ENCODE measurements at places on chromosomes 13 and 19. TPM values are rescaled to one million over a fixed set of nuclear protein-coding genes. Genes with fewer than 3 reads are reported as not detected.
A peak's percentile ranks its signal among the peaks of the same experiment; 100 is the strongest.

DNA sequence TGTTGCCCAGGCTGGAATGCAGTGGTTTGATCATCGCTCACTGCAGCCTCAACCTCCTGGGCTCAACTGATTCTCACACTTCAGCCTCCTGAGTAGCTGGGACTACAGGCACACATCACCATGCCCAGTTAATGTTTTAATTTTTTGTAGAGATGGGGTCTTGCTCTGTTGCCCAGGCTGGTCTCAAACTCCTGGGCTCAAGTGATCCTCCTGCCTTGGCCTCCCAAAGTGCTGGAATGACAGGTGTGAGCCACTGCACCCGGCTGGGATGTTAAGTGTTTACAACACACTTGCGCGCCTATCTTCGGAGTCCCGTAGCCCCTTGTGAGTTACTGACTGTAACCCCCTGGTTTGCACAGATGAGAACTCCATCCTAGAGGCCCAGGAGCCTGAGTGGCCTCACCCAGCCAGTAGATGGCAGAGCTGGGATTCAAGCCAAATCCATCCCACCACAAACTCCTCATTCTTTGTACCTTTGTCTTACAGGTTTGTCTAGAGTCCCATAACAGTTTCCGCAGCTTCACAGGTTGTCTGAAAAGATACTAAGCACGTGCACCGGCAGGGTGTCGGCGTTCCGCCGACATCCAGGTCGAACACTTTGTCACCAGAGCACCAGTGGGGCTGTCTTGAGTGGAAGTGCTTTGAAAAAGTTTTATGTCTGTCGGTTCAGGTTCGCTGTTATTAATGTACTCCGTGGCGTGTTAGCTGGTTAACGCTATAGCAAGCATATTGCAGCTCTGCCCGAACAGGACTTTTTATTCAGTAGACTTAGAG, 14.7 kb downstream of the MAG start:
- H3K36me3 ChIP-seq, result no peaks in the 10 kb centered on the region
- no peak for DNase-seq
- no peaks in the 10 kb centered on the region for H3K4me1 ChIP-seq
- no peak overlapping the region for H3K4me3 ChIP-seq
- no peak overlapping the region for H3K27ac ChIP-seq

DNA sequence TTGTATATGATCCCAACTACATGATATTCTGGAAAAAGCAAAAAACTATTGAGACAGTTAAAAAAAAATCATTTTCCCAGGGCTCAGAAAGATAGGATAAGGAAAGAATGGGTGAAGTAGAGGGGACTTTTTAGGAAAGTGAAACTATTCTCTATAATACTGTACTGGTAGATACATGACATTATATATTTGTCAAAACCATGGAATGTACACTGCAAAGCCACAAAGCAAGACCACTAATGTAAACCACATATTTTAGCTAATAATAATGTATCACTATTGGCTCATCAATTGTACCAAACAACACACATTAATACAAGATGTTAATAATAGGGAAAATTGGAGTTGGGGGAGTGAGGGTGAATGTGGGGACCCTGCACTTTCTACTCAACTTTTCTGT, 182.6 kb downstream of the EFNB2 start:
- no peaks in the 10 kb centered on the region for H3K36me3 ChIP-seq
- H3K4me1 ChIP-seq, result no peaks in the 10 kb centered on the region
- DNase-seq, result no peak
- no peak overlapping the region for H3K4me3 ChIP-seq
- H3K27me3 ChIP-seq, result peaks cover 5% of the 10 kb centered on the region

GRCh38 chr19:55178781-55179599, 1.1 kb downstream of the SYT5 start:
- peak overlapping the region; percentile 57 for H3K4me3 ChIP-seq
- peaks cover 28% of the 10 kb centered on the region for H3K4me1 ChIP-seq
- H3K36me3 ChIP-seq, result no peaks in the 10 kb centered on the region
- peak; percentile 97 for DNase-seq
- H3K27ac ChIP-seq, result peak overlapping the region; percentile 62

The PLK5 gene
- not detected for total RNA-seq

GRCh38 chr13:112802802-112803195, 113.0 kb downstream of the ATP11A start:
- H3K27ac ChIP-seq, result no peak overlapping the region
- H3K4me3 ChIP-seq, result no peak overlapping the region
- no peaks in the 10 kb centered on the region for H3K27me3 ChIP-seq
- H3K36me3 ChIP-seq, result no peaks in the 10 kb centered on the region
- H3K4me1 ChIP-seq, result no peaks in the 10 kb centered on the region

DNA sequence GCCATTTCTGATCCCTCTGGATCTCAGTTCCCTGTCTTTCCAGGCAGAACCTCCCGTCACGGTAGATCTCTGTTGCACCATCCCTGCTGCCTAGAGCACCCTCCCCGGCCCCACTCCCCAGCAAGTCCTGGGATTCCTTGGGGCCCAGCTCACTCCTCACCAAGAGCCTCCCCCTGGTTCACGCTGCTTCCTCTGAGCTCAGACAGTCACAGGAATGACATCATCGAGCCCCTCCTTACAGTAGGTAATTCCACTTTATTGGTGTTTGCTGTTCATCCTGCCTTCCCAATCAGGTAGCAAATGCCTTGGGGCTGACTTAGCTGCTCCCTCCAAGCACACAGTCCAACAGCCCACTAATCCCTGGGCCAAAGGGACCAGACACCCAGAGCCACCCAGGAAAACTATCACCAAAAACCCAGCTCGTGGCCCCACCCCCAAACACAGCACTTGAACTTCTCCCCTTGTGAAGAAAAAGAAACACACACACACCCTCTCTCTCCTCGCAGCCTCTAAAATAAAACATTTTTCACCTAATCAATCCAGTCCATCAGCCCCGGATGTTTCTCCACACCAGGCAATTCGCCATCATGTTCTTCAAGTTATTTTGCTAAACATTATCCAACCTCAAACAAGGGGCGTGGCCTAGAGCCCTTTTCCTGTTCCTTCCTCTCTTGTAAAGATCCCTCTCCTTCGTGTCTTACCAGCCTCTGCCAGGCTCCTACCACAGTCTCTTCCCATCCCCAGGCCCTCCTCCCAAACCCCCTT, 2.5 kb downstream of the NAPA start:
- no peaks in the 10 kb centered on the region for H3K36me3 ChIP-seq
- DNase-seq, result no peak
- peaks cover 52% of the 10 kb centered on the region for H3K4me1 ChIP-seq
- H3K27me3 ChIP-seq, result no peaks in the 10 kb centered on the region
- peak overlapping the region; percentile 41 for H3K27ac ChIP-seq

The LIM2 gene
- 0.93 TPM for total RNA-seq

DNA sequence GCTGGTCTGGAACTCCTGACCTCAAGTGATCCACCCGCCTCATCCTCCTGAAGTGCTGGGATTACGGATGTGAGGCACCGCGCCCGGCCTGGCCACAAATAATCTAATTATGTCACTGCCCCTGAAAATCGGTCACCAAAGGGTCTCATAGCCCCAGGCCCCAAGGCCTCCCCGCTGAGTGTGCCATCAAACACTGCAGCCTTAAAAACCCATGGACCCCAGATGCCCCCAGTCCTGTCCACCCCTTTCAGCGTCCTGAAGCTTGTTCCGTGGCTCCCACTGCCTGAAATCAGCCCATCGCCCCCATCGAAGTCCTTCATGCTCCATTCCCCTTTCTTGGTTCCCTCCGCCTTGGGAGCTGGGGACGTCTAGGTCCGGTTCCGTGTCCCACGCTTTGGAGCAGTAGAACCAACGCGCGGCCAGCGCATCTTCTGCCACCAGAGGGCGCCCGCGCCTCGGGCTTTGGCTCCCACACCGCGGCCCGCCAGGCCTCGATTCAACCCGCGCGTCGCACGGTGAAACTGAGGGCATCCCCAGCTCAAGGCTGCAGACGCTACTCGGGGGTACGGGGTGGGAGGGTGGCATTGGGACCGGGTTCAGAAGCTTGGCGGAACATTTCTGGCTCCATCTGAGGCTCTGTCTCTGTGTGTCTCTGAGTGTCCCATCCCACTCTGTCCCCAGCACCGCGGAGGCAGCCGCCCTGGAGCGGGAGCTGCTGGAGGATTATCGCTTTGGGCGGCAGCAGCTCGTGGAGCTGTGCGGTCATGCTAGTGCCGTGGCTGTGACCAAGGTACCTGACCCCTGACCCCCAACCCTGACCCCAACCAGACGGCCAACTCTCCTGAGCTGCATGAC, 3.5 kb downstream of the YJEFN3 start:
- no peak overlapping the region for H3K27ac ChIP-seq
- no peaks in the 10 kb centered on the region for H3K36me3 ChIP-seq
- H3K4me1 ChIP-seq, result peaks cover 9% of the 10 kb centered on the region
- DNase-seq, result peak; percentile 80
- H3K4me3 ChIP-seq, result no peak overlapping the region
- no peaks in the 10 kb centered on the region for H3K27me3 ChIP-seq

The GSX1 gene
- total RNA-seq, result not detected

The ZNF66 gene
- total RNA-seq, result 8.6 TPM

DNA sequence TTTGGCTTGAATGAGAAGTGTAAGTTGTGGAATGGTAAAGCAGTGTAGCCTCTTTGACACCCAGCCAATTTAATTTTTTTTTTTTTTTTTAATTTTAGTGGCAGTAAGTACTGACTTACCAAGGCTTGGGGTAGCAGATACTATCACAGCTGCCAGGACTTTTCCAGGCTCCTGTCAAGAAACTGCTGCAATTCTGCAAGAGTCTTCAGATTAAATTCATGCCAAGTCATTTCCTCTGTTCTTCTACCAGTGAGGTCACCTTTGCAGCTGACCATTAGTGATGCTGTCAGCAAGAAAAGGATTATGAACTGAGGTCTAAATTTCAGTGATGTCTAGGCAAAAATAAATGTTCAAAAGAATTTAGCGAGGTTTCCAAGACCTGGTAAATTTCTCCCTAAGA, 91.2 kb downstream of the GGACT start:
- no peak for DNase-seq
- H3K27me3 ChIP-seq, result no peaks in the 10 kb centered on the region
- no peaks in the 10 kb centered on the region for H3K36me3 ChIP-seq
- no peak overlapping the region for H3K27ac ChIP-seq

The ZNF844 gene
- total RNA-seq, result 5.7 TPM

The SHC2 gene
- total RNA-seq, result 0.11 TPM

The TNNI3 gene
- not detected for total RNA-seq

The DIAPH3 gene
- total RNA-seq, result 14.6 TPM

The IGFL1 gene
- total RNA-seq, result not detected

Measured in CD8-positive, alpha-beta memory T cell (primary cell).